ENCODE measurements at places on chromosomes 7 and 10.

DNA sequence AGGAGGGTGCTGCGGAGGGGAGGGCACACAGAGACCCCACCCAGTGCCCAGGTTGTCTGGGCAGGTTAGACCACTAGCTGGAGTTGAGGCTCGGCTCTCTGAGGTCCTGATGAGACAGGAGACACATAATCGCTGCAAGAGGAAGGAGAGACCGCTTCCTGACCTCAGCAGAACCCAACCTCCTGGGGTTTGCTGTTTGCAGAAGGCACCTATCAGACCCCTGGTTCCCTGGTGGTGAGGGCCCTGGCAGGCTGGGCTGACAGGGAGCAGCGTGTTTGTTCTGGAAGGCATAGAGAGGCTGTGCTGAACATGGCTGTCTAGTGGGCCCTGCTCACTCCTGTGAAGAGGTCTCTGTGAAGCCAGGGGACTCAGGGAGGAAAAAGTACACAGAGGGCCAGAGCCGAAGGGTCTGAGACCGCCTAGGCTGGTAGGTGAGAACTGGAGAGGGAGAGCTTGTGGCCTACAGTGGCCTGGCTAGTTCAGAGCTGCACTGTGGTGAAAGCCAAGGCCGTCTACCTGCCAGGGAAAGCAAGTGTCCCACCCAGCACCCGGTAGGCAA is 39.4 kb upstream of the NPFFR1 start:
- no peak for DNase-seq

DNA sequence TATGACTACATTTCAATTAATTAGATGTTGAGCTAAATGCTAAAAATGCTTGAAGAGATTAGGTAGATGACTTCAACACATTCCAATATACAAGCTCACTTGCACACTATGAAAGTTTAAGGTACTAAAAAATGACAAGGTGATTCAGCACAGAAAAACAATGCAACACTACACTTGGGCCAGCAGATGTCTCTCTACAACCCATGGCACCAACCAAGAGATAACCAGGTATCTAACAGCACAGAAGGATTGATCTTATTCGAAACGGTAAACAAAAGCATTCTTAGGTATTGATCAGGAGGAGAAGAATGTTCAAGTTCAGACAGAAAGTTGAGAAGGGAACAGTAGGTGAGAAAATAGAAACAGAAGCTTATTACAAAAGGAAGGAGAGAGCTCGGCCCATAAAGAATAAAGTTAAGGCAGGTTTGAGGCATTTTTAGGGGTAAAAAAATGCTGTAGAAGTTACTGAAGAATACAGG is 248.2 kb upstream of the KLF14 start:
- DNase-seq: no peak

DNA sequence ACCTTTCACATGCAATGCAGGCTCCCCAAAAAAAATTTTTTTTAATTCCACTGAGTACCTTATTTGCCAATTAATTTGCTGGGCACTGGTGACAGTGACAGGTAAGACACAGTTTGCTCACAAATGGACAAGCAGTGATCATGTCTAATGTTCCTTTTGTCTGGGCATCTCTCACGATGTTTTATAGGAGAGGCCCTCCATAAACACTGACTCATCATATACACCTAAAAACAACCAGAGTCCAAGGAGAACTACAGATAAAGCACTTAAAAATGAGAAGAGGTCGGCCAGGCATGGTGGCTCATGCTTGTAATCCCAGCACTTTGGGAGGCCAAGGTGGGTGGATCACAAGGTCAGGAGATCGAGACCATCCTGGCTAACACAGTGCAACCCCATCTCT is 105.1 kb downstream of the ATE1 start:
- no peak for DNase-seq

DNA sequence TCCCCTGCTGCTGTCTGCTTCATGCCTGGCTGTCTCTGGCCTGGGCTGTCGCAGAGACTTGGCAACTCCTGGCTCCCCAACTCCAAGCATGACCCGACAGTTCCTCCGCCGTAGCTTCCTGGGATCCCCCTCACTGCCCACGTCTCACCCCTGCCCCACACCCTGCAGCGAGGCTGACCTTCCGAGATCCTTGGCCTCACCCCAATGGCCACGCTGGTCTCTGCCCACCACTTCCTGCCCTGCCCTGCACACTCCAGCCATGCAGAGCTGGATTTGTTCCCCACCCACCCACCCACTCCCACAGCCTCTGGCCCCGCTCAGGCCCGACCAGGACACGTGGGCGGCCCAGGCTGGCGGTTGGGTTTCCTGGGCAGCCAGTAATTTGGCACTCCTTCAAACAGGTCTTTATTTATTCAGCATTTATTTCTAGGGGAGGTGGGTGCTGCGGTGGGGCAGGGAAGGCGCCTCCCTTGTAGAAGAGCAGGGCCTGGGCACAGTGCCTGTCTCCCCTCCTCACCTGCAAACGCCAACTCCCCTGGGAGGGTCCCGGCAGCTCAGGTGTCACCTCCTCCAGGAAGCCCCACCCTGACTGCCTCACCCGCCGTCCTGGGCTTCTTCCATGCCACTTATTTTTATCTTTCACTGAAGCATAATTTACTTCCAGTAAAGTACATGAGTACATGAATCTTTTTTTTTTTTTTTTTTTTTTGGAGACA is 25.5 kb downstream of the GTF2IRD1 start:
- DNase-seq: no peak

Data from left forelimb (tissue), 1 donor.